ENCODE measurements at places on chromosomes 12 and 14.

DNA sequence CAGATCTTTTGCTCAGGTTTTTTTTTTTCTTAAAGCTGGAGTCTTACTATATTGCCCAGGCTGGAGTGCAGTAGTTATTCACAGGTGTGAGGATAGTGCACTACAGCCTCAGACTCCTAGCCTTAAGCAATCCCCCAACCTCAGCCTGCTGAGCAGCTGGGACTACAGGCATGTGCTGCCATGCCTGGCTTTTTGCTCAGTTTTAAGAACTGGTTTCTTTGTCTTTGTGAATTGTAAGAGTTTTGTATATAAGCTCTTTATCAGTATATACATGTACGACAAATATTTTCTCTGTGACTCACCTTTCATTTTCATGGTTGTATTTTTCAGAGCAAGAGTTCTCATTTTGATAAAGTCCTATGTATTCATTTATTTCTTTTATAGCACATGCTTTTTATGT lies 33.3 kb upstream of the C2CD5 start:
- DNase-seq = no peak

DNA sequence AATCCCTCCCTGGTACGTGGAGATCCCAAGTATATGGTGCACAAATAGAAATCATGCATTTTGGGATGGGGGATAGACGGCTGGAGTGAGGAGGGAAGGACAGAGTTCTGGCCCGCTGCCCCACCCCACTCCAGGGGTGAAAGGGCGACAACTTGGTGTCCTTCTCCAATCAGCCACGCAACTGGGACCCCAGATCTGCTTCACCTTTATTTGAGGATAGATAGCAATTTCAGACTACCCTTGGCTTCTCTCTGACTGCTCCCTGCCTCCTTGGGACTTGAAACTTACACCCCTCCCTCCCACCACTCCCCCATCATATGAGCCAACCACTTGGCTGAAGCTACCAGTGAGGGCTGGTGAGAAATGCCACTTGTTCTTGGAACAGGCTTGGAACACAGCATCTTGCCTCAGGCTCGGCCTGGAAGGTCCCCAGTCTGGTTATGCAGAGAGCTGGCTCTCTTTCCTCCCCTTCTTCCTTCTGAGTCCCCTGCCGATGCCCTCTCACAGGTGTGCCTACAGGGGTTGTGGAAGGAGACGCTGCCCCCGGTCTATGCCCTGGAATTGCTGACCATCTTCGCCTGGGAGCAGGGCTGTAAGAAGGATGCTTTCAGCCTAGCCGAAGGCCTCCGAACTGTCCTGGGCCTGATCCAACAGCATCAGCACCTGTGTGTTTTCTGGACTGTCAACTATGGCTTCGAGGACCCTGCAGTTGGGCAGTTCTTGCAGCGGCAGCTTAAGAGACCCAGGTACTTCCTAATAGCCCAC lies 8.1 kb downstream of the OAS3 start:
- DNase-seq = no peak

DNA sequence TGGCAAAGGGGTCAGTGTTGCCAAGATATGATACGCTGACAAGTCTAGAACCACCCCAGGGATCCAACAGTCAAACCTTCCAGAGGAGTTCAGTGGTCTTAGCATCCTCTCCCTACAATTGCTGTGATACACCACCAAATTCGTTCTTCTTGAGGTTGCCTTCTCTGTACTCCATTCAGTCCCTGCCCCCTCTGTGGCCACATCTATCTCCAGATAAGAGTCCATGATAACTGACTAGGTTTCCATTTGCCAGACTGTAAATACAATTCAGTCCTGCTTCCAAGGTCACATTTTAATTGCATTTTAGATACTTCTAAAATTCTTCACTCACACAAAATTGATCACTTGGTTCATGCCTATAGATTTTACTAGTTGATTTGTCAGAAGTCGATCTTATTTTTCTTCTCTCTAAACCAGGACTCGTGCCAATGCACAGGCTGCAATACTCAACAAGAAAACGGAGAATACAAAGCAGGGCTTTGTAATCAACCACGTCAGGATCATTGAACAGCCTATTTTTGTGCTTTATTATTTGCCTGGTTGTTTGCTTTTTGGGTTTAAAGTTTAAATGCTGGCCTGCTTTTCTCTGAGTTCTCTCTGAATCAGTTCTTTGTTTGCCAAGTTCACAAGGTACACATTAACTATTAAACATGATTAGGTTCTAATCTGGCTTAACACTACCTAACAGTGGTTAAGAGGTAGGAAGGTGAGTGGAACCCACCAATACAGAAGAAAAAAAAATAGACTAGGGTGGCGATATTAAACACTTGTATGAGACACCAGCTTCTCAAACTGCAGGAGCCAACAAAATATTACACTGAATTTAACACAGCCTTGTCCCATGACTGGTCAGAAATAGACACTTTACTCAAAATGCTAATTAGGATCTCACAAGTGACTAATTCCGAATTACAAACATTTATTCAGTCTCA lies 5.3 kb upstream of the TSPAN8 start:
- DNase-seq = no peak

DNA sequence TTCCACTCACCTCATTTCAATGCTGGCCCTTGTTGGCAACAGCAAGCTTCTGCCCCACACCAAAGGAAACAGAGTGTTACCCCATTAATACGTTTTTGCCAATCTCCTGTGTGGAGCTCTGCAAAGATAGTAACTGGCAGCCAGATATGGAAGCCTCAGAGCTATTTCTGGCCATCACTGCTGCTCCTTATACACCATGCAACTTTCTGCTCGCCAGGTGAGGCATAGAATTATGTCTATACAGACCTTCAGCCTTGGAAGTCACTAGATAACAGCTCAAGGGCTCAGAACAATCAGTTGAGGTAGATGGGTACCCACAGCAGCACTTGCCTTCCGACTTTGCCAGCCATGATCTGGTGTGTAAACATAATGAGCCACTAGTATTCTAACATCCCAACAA lies 214.8 kb upstream of the ALG10B start:
- DNase-seq = no peak

DNA sequence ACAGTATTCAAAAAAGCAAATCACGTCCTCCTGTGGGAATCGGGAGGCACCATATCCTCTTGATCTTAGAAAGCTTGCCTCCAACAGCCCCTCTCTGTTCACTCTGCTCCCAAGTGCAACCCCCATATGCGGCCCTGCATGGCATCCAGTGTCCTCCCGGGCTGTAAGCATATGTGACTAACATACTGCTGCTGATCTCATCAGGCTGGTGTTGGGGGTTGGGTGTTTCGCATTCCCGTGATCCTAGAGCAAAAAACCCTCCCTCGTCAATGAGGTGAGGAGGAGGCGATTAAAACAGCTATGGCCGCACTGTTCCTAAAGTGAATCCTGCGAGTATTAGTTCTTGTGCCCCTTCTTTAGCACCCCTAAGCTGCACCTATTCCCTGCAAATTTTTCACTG lies 28.1 kb upstream of the PPM1A start:
- no peak for DNase-seq

GRCh38 chr12:115870510-115870909 lies 407.0 kb downstream of the MED13L start:
- DNase-seq = peak; percentile 15

DNA sequence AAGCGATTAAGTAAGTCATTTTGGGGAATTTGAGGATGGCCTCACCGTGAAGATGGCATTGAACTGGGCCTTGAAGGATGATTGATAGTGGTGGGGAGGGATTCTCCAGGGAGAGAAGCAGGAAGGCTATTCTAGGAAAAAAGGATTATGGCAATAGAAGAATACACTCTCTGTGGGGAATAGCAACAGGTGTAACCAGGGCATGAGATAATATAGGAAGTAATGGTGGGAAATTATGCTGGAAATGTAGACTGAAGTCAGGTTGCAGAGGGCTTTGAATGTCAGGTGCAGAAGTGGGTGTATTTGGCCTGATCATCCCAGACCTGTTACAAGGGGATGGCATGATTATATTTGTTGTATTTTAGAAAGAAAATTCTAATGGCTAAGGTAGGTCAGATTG lies 4.6 kb upstream of the ANO4 start:
- DNase-seq = no peak

DNA sequence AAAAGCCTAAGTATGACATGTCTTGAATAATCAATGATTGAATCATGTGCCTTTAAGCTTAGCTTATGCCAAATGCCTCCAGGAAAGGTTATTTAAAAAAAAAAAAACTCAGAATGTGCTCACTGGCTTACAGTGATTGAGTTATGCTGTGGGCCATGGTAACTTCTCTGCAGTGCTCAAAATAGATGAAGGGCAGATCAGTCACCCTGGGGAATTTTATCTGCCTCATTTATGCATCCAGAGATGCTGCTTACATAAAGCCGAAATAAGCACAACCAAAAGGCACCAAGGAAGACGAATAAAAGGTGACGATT lies 118.7 kb upstream of the MDM1 start:
- DNase-seq = no peak

GRCh38 chr14:70663707-70664179 lies 22.0 kb downstream of the TTC9 start:
- no peak for DNase-seq

GRCh38 chr14:86533834-86534233 lies 1003.9 kb downstream of the FLRT2 start:
- no peak for DNase-seq

DNA sequence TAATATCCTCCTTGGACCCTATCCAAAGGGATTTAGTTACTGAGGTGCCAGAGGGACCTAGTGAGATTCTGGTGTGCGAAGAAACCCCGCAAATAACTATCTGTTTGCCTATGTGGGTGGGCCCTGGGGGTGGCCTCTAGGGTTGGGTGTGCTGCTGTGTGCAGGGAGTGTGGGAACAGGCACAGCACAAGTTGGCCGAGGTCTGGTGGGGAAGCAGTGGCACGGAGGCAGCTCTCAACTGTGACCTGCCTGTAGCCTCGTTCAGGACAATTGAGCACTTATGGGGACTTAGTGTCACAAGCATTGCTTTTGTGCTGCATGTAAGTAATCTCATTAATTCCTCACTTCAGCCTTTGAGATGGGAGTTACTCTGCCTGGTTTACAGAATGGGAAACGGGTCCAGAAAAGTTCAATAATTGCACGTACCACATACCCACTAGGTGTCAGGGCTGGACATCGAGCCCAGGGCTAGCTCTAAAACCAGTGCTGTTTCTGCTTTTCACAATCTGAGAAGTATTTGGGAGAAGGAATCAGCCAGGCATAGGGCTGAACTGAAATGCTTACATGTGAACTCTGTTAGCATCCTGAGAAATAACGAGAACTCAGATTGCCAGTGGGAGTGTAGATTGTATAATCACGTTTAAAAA lies 58.8 kb downstream of the TECPR2 start:
- peak; percentile 49 for DNase-seq

DNA sequence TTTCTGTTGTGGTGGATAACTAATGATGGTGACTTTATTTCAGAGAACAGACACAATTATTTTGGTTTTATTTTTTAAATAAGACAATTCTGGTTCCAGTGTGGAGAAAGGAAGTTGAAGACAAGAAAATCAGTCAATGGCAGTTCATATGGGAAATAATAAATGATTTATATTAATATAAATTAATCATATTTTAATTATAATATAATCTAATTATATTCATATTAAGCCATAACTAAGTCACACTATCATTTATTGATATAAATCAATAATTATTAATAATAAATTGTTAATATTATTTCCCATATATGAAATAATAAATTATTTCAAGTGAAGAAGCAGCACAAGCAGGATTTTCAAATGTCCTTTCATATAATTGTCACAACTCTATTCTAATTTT lies 2.8 kb downstream of the TOMM20L start:
- DNase-seq = no peak

DNA sequence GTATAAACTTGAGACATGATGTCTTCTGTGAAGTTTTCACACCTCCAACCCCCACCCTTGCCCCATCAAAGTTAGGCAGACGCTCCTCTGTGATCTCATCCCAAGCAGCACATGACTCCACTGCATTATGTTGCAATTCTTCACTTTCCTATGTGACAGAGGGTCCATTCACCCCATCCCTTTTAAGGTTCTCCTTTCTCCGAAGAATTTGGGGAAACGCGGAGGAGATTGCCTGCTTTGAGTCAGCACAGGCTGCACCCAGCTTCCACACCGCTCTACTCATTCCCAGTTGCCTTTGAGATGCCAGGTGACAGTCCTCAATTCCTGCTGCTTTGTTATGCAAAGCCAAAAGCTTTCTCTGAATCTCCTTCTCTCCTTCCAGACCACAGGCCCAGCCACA lies 61.8 kb downstream of the PHLDA1 start:
- no peak for DNase-seq

- DNase-seq = no peak
Measured at GRCh38 chr14:29233188-29233587, 466.6 kb downstream of the FOXG1 start.

GRCh38 chr12:41653386-41654326 lies 465.5 kb downstream of the PDZRN4 start:
- no peak for DNase-seq

- no peak for DNase-seq
Measured at GRCh38 chr14:95961481-95961880, 77.7 kb upstream of the C14orf132 start.

DNA sequence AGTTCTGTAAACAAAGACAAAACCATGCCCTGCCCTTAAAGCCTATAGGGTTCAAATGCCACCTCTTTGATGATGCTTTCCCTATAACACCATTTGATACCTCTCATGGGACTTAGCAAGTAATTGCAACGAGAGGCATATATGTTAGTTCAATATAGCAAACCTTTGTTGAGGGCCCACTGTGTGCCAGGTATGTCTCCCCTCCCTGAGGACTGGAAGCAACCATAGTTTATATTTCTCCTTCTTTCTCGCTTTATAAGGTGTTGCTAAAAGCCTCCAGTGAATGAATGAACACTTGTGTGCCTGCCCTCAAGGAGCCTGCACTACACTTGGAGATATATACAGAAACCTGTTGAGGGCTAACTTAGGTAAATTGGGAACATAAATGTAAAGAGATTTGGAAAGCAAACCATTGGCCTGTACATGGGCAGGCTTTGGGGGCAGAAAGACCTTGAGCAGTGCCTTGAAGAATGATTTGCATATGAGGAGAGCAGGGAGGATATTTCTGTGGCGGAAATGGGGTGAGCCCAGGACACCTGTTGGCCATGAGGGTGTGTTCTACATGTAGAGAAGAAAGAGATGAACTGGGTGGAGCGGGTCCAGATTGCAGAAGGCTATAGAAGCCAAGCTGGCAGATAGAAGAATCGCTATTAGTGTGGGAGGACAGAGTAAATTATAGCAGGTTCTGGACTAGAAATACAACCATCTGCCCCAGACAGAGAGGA lies 1.8 kb upstream of the CKAP4 start:
- DNase-seq = no peak

GRCh38 chr14:76696361-76696760 lies 64.9 kb upstream of the VASH1 start:
- DNase-seq = no peak

- no peak for DNase-seq
Measured at GRCh38 chr14:62696331-62696924, 348.8 kb downstream of the KCNH5 start.

- no peak for DNase-seq
Measured at GRCh38 chr12:120546050-120546386, 11.9 kb downstream of the RNF10 start.
